Osteoblast (primary cell): ENCODE measurements at places on chromosomes 16 and 17. TPM values are rescaled to one million over a fixed set of nuclear protein-coding genes. Genes with fewer than 3 reads are reported as not detected.

Gene SMIM5
- total RNA-seq: under 0.01 TPM in 1 of 2 replicates, not detected in the other

Gene STAC2
- total RNA-seq: under 0.01 TPM in 1 of 2 replicates, not detected in the other

Gene PIK3R6
- not detected in 2 replicates for total RNA-seq

Gene TBC1D26
- under 0.01 TPM in 1 of 2 replicates, not detected in the other for total RNA-seq
